ENCODE measurements at places on chromosomes 2 and 18.

DNA sequence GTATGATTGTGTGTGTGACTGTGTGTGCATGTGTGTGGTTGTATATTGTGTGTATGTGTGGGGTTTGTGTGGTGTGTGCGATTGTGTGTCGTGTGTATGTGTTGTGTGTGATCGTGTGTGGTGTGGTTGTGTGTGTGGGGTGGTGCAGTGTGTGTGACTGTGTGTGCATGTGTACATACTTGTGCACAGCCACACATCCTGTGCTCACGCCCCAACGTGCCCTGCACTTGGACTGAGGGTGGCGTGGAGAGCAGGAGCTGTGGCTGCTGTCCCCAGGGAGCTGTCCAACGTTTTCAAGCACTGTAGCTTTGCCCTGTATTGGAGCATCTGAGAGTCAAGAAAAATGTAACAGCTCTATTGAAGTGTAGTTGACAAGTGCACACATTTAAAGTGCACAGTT is 243.2 kb upstream of the HDAC4 start:
- no peak for DNase-seq

- DNase-seq = no peak
These were observed 67.7 kb downstream of the RDH14 start for GRCh38 chr2:18492721-18493120.

GRCh38 chr2:218284106-218284811 is 8.0 kb downstream of the TMBIM1 start:
- no peak for DNase-seq

DNA sequence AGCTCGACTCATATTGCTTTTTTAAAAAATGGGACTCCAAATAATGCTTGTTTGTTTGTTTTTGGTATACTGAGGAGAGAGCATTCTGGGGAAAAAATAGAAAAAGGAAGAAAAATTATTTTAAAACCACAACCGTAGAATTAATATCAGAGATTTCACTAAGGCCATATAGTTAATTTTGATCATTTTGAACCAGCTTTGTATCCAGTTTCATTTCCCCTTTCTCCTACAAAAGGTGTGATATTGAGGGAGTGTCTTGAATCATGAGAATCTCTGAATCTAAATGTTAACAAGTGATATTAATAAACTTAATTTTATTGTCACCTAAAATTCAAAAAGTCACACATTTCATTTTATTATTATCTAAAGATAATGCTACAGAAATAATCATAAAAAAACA is 198.5 kb upstream of the GALNT5 start:
- DNase-seq = no peak

- no peak for DNase-seq
These were observed 6.9 kb upstream of the CTIF start for GRCh38 chr18:48531908-48532307.

- DNase-seq = no peak
These were observed 316.6 kb upstream of the MEX3C start for GRCh38 chr18:51514128-51514527.

- DNase-seq = no peak
These were observed 787.2 kb downstream of the METTL4 start for GRCh38 chr18:1784113-1784512.

DNA sequence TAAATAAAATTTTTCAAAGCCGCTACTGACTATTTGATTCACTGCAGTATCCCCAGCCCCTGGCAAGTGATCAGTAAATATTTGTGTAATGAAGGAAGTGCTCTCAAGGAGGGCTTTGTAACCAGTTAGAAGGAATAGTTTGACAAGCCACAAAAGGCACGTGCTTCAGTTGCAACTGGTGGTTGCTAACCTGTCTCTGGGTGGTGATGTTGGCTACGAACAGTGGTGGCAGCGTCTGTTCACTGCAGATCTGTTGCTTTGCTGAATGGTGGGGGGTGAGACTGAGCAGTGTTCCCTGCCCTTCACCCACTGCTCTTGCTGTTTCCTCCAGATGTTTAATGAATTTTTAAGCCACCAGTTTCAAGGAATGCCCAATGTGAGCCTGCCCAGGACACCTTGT is 73.9 kb upstream of the SIX2 start:
- no peak for DNase-seq

DNA sequence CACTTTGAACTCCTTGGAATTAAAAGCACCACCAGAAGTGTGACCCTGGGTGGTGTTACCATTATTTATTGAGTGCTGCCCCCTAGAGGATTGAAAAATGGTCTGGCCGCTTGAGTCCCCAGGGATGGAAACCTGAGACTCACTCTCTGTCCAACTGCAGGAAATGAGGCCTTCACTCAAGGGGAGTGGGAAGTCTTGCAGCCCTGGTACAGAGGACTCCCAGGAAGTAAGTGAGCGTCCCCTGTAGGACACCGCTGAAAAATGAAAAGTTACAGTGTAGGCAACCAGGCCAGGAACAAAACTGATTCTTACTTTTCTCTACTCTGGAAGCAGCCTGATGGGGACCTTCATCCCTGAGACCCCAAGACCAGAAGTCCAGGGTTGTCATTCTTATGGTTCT is 2.2 kb upstream of the NRP2 start:
- no peak for DNase-seq

DNA sequence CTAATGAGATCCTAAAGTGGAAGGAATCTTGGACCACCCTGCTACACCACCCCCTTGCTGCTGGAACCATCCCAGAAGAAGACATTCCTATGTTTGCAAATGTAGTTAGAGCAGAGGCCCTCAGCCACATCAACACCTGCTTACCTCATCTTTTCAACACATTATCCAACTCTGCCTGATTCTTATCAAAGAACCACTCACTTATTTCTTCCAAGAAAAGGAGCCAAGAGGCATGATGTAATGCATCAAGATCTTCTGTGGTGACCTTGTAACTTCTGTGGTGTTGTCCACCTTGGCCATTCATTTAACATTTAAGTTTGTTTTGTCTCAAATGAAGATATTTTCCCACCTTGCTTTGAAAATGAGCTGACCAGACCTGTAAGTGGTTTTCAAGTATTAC is 338.1 kb downstream of the CTNNA2 start:
- DNase-seq = no peak

GRCh38 chr2:222479859-222480258 is 55.5 kb downstream of the SGPP2 start:
- no peak for DNase-seq

DNA sequence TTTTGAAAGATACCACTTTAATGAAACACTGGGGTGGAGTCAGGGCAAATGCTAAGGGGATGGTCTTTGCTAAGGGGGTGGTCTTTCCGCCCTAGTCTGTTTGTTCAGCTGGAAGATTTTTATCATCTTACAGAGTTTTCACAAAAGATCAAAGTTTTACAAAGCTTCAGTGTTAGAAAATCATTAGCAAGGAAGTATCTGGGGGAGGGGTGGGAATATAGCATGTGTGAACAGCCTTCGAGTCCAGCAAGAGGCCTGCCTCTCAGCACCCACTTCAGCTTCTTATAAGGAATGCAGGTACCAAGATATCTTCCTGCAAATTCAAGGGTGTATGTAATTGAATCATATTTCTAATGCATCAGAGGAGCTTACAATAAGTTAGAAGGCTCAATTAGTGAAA is 112.9 kb downstream of the RAPGEF4 start:
- DNase-seq = no peak

DNA sequence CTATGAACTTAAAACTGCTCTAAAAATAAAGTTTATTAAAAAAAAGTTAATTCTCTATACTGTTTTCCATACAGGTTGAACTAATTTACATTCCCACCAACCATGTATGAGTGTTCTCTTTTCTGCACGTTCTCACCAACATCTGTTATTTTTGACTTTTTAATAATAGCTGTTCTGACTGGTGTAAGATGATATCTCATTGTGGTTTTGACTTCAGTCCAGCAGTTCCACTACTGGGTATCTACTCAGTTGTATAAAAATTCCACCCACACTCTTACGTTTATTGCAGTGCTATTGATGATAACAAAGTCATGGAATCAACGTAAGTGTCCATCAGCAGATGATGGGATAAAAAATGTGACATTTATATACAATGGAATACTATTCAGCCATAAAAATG is 33.7 kb downstream of the SPAG16 start:
- DNase-seq = no peak

DNA sequence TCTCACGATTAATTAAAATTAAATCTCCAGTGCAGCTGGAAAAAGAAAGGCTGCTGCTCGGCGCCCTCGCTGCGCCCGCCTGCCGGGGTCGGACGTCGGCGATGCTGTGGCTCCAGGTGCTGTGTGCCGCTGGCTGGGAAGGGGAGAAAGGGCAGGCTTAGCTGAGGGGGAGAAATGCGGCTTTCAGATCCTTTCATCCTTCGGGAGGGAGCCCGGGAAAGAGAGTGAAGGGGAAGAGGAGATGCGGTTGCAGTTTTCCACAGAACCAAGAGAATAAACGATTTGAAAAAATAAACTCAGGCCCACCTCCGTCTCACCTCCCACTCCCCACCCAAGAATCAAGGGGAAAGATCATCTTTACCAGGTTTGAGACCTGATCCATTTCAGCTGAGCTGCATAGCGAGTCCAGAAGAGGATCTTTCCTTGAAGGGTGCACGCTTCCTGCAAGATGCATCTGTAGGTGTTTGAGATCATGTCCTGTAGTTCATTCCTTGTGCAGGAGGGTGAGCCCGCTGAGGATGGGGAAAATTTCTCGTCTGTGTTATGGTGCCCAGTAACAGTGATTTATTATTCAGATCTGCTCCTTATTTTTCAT is 495 bp downstream of the TMEM169 start:
- DNase-seq = no peak

- DNase-seq = no peak
These were observed 64.0 kb upstream of the YWHAQ start for GRCh38 chr2:9694661-9695234.

- no peak for DNase-seq
These were observed 285.7 kb downstream of the TCF4 start for GRCh38 chr18:55302167-55302833.

DNA sequence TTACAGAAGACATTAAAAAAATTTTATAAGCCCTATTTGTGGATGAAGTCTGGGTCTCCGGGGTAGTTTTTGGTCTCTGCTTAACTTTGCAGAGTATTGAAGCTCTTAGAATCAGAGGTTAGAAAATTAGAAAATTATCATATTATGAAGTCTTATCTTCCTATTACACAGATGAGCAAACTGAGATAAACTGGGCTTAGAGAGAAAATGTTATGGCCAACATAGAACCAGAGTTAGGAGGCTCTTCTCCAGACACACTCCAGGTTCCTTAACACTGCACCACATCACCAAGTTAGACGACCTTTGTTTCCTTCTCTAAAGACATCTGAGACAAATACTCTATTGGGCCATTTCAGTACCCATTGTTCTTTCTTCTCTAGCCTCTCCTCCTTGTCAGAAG is 36.7 kb upstream of the NEB start:
- no peak for DNase-seq

DNA sequence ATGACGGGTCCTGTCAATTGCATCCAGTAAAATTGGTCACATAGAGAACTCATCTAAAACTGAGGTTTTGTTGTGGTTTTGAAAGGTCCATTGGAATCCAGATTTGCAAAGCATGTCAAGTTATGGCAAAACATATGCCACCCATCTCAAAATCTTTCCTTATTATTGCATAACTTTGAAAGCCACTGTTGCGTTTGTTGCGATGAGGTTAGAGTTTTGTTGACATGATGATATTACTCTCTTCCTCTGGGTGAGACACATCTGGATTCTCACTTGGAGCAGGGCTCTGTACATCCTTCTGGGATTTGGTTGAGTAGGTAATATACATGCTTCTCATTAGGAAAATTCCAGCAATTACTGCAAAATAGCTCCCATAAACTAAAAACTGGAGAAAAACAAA is 20.6 kb downstream of the SCYGR5 start:
- DNase-seq = no peak

- DNase-seq = no peak
These were observed 84.6 kb upstream of the CDH20 start for GRCh38 chr18:61248589-61248988.

GRCh38 chr2:10253596-10254372 is 48.9 kb upstream of the HPCAL1 start:
- DNase-seq = no peak

GRCh38 chr2:11213090-11213638 is 57.9 kb downstream of the SLC66A3 start:
- DNase-seq = no peak

DNA sequence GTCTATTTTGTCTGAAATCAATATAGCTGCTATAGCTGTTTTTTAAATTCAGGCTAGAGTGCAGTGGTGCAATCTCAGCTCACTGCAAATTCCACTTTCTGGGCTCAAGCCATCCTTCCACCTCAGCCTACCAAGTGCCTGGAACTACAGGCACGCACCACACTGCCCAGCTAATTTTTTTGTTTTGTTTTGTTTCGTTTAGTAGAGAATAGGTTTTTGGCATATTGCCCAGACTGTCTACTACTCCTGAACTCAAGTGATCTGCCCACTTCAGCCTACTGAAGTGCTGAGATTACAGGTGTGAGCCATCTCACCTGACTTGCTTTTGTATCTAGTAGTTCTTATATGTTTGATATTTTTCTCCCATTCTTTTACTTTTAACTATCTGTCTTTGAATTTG is 259.7 kb downstream of the CDH19 start:
- DNase-seq = no peak

- DNase-seq = no peak
These were observed 14.9 kb upstream of the ITM2C start for GRCh38 chr2:230849633-230850357.

DNA sequence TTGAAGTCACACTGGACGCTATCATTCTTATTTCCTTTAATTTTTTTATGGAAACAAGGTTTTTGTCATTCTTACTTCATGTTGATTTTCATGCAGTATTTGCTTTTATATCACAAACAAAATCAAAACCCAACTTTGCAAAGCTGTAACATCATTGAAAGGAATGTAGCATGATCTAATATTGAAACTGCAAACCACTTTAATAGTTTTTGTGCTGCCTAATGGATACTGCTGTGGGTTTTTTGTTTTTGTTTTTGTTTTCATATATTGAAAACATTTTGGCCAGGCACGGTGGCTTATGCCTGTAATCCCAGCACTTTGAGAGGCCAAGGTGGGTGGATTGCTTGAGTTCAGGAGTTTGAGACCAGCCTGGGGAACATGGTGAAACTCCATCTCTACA is 81.6 kb downstream of the MAP2 start:
- no peak for DNase-seq

Data from mesothelial cell of epicardium (in vitro differentiated cells).